NCI-H774 (cell line): ENCODE measurements at places on chromosomes 6 and 20.

DNA sequence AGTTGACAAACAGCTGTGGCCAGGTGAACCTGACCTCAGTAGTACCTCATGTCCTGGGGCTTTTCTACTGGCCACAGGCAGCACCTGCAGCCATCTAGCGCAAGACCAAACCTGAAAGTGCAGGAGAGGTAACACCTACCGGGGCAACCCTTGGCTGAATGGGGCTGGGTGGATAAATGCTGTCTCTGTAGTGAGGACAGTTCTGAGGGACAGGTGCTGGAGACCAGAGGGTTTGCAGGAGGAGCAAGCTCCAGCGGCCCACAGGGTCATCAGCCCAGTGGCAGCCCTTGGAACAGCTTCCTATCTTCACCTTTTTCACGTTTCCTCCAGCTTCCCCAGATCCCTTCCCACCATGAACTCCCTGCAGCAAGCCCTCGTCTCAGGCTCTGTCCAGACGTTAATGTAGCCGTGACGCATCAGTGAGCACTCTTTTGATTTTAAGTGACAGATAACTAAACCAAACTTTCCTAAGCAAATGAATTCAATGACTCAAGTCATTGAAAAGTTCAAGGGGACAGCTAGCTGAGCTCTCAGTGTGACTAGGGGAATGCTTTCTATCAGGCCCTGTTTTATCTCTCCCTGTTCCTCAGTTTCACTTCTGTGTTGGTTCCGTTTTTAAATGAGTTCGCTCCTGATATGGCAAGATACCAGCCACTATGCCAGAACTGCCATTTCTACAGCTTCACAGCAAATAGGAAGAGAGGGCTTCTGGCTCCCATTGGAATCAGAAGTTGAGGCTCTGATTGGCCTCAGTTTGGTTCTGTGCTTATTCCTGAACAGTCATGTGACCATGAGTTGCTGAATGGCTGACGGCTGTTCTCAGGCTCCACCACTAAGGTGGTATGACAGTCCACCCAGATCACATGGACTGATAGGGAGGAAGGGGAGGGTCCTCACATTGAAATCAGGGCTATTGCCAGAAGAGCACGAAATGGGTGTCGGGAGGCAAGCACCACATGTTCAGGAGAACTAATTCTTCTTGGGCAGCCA, 12.1 kb upstream of the PFDN4 start:
- DNase-seq, result no peak

GRCh38 chr6:121319112-121319553, 15.1 kb downstream of the TBC1D32 start:
- no peak for DNase-seq

DNA sequence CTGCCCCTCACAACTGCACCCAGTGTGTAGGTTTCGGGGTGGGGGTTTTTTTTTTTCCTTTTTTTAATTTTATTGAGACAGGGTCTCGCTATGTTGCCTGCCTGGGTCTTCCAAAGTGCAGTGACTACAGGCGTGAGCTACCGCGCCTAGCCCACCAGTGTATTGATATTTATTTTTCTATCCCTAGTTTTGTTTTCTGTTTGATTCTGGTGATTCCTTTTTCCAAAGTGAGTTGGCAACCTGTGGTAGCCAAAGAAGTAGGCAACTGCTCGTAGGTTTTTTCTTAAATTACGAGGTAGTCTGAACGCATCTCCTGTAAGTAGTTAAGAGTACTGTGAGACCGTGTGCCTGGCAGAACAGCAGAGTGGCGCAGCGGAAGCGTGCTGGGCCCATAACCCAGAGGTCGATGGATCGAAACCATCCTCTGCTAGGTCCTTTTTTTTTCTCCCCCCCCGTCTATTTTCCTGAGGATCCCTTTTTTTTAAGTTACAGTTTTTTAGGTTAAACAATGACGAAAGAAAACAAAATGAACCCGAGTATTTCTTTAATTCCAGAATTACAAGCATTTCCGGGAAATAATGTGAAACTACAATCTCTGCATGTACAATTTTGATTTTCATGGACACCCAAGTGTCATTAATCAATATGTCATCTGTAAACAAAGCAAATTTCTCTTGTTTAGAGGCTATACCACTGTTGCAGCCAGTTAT, 78.7 kb upstream of the BTN3A2 start:
- DNase-seq, result peak; percentile 63

DNA sequence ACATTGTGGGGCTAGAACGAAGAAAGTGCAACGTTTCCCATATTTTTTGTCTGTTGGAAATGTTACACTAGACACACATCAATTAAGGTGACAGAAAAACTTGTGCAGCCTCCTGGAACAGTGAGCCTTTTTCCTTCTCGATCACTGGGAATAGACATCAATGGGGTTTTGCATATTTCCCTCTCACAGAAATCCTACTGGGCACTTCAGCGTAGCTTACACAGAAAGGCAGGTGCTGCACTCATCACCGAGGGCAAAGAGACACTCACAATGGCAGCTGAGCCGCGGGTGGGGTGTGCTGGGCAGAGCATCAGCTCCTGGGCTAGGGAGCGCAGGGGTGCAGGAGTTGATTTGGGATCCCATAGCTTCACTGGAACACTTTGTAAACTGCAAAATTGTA, 64.5 kb downstream of the THBS2 start:
- DNase-seq, result peak; percentile 98

DNA sequence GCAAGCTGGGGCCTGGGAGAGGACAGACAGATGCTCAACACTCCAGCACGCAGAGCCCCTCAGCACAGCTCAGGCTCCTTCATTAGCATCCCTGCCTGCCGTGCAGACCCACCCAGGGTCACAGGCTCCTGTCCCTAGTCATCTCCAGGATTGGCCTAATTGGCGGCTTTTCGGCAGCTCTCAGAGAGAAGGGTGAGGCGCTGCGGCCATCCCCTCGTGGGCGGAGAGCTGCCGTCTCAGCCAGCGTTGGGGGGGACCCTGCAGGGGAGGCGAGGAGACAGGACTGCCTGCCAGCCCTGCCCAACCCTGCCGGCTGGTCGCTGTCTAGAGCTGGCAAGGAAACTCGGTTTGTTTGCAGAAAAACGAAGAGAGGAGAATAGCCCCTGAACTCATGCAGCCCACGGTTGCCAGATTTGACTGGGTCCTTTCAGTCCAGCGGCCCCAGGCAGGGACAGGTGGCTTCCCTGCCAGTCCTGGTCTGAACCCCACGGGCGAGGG, 26.8 kb downstream of the BHLHE23 start:
- DNase-seq, result no peak

DNA sequence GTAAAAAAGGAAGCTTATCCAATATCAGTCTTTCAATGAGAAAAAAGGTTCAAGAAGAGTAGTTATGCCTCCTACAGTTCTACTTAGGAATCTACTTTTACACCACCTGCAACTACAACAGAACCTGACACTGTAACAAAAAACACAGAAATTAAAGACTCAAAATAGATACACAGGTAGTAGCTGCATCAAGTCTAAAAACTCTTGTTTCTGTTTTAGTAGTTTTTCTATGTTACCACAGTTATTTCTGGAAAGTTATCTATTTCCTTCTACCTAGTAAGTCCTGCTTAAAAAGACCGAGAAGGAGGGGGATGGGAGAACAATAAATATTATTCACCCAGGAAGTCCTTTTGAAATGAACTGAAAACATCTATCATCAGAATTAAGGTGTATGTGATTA, 52.5 kb downstream of the ATG5 start:
- DNase-seq, result no peak

DNA sequence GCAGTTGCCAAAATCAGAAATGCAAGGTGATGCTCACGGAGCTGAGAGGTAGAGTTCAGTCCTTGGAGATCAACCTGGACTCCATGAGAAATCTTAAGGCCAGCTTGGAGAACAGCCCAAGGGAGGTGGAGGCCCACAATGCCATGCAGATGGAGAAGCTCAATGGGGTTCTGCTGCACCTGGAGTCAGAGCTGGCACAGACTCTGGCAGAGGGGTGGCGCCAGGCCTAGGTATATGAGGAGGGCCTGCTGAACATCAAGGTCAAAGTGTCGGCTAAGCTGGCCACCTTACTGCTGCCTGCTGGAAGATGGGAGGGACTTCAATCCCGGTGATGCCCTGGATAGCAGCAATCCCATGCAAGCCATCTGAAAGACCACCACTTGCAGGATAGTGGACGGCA, 23.9 kb upstream of the FUT9 start:
- DNase-seq, result no peak

GRCh38 chr6:163489584-163489983, 75.1 kb downstream of the QKI start:
- DNase-seq, result no peak

DNA sequence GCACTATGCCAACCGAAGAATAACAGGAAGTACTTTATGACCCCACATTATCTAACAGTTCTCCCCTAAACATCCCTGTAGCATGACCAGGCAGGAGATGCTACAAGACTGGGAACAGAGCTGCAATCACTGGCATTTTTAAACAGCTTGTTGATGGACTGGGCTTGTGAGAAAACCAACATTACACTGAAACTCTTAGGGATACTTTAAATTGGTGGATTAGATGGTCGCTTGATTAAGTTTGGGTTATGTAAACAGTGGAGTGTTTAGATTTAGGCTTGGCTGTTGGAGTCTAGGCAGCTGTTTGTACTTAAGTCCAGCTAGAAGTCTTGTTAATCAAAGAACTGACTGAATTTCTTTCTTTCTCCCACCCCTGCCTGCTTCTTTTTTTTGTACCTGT, 234.1 kb upstream of the BMP2 start:
- no peak for DNase-seq

DNA sequence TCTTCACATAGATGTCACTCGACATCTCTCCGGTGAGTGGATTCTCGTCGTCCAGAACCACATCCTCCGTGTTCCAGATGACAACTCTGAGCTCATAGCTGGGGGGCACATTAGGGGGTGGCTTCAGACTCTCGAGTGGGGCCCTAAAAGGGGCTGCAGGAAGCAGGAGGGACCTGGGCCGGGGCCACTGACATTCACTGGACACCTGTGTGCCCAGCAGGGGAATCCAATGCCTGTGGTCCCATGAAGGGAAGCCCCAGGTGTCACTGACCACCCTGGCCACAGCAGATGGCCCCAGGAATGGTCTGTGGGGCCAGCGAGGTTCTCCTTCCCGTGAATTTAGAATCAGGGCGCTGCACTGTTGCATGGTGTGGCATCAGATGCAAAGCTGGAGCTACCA, 18.7 kb downstream of the ERGIC3 start:
- DNase-seq, result no peak

DNA sequence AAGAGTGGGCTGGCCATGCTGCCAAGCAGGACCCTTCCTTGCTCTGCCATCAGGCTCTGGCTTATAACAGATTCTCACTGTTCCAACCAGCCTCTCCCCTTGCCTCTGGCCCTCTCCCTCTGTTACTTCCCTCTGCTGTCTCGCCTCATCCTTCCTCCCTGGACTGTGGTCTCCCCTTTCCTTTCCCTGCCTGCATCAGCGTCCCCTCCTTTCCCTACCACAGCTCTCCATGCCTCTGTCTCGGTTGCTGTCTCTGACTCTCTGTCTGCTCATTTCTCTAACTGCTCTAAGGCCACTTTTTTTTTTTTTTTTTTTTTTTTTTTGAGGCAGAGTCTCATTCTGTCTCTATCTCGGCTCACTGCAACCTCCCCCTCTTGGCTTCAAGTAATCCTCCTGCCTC, 173.4 kb downstream of the PTPRT start:
- DNase-seq, result no peak

DNA sequence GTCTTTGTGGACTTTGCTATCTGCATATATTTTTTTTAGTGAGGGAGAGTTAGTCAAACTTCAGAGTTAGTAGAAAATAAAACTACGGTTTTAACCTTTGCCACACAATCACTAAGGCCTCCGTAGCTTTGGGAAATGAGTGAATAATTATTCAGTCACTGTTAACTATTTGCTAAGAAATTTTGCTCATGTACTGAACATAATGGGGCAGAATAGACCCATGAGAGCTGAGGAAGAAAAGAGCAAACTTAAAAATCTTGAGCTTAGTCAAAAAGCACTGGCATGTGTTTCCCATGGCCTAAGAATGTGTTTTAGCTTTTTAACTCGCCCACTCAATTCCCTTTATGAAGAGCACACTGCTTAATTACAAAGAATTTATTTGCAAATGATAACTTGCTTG, 60.4 kb upstream of the SUPT3H start:
- DNase-seq, result no peak

- no peak for DNase-seq
These were observed 298.4 kb downstream of the BCKDHB start for GRCh38 chr6:80404889-80405288.

- DNase-seq, result no peak
These were observed 60.9 kb downstream of the FYN start for GRCh38 chr6:111812060-111813038.

GRCh38 chr20:20137851-20138250, 85.5 kb downstream of the CFAP61 start:
- DNase-seq, result no peak

DNA sequence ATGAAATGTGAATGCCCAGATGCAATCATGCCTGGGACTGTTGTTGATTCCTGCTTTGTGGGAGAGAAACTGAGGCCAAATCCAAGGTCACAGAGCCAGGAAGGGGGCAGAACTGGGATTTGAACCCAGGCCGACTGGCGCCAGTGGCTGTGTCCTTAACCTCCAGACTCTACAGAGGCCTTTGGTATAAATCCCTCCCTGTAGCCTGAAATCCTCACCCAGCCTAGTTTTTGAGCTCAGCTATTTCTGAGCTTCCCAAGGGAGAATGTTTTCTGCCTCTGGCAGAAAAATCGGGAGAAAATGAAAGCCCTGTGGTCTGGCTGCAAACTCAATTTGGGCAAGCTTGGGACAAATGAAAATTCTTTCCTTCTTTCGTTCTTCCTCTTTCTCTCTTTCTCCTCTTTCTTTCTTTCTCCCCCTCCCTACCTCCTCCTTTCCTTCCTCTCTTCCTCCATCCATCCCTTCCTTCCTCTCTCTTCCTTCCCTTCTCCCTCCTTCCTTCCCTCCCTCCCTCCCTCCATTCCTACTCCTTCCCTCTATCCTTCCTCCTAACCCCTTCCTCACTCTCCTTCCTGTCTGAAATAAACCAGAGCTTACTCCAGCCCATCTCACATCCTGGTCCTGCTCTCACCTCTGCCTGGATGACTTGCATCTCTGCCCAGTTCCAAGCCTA, 34.9 kb downstream of the SNAI1 start:
- no peak for DNase-seq

GRCh38 chr6:83153883-83154521, 39.1 kb downstream of the PGM3 start:
- DNase-seq, result no peak

GRCh38 chr6:116450769-116451740, 10.1 kb upstream of the CALHM6 start:
- no peak for DNase-seq

DNA sequence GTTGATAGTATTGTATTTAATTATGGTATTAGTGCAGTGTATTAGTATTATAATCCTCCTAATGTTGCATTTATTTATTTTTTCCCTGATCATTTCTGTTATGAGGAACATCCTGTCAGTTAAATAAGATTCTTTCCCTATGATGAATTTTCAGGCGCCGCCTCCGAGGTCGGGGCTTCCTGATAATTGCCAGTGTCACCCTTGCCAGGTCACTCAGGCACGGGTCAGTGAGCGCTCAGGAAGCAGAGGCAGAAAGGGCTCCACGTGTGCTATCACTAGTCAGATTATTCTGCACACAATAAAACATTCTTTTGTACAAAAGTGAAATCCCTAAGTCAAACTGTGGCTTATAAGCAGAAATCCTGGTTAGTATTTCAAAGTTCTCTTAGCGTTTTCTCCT, 64.8 kb downstream of the TSHZ2 start:
- no peak for DNase-seq

- peak; percentile 95 for DNase-seq
These were observed 489.8 kb upstream of the MANEA start for GRCh38 chr6:95087394-95088097.

- no peak for DNase-seq
These were observed 372.7 kb downstream of the CDKAL1 start for GRCh38 chr6:20906945-20907344.
